ENCODE measurements at places on chromosomes 3 and 15. TPM values are rescaled to one million over a fixed set of nuclear protein-coding genes. Genes with fewer than 3 reads are reported as not detected.
A peak's percentile ranks its signal among the peaks of the same experiment; 100 is the strongest.

NRROS gene
- total RNA-seq, result 16.4 TPM

- DNase-seq, result no peak
These were observed 256.6 kb upstream of the CFAP20DC start for GRCh38 chr3:59306436-59306835.

GRCh38 chr3:30342318-30343060 lies 263.9 kb upstream of the TGFBR2 start:
- DNase-seq, result peak; percentile 99

GRCh38 chr15:100264994-100265640 lies 76.7 kb downstream of the ADAMTS17 start:
- DNase-seq, result no peak

DNA sequence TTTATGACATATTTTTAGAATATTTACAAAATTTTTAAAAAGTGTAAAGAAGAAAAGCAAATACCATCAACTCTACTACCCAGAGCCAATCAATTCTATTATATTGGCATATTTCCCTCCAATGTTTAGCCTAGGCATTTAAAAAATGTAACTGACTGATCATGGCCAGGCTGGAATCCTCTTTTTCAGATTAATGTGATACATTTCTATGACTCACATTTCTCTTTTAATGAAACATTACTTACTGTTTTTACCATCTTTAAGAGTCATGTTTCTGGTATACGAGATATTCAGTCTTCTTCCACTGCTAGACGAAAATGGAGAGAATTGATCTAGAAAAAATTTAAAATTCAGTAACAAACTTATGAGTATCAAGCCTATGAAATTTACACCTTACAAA lies 53.4 kb upstream of the DCUN1D1 start:
- no peak for DNase-seq

Data from glomerular endothelial cell (primary cell).